Fibroblast of skin of left quadriceps (primary cell): ENCODE measurements at places on chromosomes 4 and X.

DNA sequence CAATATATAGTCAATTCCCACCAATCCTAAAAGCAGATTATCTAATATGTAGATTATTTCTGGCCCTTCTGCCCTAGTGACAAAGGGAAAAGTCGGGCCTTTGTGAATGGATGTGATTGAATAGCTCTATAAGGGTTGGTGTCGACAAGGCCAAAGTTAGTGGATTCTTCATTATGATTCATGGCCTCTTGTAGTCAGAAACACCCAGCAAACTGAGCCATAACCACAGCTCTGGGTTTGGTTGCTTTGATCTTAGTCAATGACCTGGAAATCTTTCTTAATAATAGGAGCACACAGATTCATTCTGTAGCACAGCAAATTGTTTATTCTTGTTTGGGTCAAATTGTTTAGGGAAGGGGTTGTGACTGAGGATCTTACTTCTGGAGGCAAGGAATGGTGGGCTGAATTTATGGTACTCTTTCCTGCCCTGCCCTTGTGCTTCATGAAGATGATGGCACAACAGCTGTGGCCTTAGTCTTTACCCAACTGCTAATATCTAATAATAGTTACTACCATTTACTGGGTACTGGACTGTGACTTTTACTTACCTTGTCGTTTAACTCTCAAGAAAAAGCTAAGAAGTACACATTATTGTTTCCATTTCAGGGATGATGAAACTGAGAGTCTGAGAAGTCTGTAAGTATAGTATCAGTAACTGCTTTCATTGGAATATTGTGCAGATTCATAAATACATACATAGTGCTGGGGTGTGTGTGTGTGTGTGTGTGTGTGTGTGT is 74.0 kb downstream of the AFF2 start:
- no peak for DNase-seq

GRCh38 chr4:159444678-159445077 is 341.8 kb downstream of the RAPGEF2 start:
- DNase-seq: no peak

DNA sequence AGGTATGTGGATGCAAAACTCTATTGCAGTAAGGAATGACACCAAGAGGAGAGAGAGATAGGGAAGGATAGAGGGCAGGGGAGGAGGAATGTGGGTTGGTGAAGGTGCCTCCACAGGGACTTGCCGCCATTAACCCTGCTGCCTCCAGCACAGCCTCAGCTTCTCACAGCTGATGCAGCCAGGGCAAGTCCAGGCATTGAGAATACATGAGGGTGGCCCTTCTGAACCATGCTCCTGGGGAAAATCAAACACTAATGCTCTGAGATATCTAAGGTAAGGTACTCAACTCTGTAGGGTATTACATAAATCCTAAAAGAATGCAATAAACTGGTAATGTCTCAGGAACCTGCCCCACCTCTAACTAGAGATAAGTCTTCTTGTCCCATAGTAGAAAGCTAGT is 28.7 kb downstream of the UGT2B7 start:
- no peak for DNase-seq

DNA sequence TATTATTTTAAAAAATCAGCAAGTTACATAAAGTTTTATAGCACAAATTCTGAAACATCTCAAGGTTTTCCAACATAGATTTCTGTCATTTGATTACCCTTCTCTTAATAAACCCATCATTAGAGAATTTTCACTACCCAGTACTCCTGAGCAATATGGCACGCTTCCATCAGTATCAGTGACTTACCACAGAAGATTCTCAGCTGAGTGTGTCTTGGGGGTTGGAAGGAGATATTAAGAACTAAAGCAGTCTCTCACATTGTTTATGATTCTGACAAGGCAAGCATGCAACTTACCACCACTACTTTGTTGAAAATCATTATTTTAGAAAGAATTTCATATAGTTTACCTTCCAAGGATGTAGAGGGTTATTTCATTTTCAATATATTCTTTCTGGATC is 67.7 kb downstream of the INPP4B start:
- peak; percentile 23 for DNase-seq
